ENCODE measurements at places on chromosomes 16 and 17.

- no peak for DNase-seq
Measured at GRCh38 chr17:7932949-7933348, 943 bp downstream of the CNTROB start.

- DNase-seq: no peak
Measured at GRCh38 chr17:60769327-60769726, 91.7 kb downstream of the BCAS3 start.

- no peak for DNase-seq
Measured at GRCh38 chr17:79732804-79733691, 2.3 kb downstream of the ENPP7 start.

GRCh38 chr16:31073142-31073969 is 684 bp downstream of the ZNF668 start:
- peak; percentile 87 for DNase-seq

GRCh38 chr17:16430650-16431049 is 15.3 kb downstream of the TRPV2 start:
- no peak for DNase-seq

- DNase-seq: no peak
Measured at GRCh38 chr17:66172691-66173223, 19.2 kb downstream of the CEP112 start.

DNA sequence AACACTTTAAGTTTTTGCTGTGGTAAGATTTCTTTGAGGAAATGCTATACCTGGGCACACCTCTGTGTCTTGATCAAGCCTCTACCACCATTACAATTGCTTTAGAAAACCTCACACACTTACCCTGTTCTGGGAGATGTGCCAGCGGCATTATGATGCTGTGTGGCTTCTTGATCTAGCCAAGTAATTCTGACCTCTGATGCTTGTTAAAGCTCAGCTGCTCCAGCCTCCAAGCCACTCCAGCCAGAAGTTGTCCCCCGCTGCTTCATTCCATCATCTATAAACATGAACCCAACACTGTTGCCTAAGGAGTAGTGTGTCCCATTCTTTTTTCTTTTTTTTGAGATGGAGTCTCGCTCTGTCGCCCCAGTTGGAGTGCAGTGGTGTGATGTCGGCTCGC is 60.1 kb downstream of the CYLD start:
- DNase-seq: no peak

DNA sequence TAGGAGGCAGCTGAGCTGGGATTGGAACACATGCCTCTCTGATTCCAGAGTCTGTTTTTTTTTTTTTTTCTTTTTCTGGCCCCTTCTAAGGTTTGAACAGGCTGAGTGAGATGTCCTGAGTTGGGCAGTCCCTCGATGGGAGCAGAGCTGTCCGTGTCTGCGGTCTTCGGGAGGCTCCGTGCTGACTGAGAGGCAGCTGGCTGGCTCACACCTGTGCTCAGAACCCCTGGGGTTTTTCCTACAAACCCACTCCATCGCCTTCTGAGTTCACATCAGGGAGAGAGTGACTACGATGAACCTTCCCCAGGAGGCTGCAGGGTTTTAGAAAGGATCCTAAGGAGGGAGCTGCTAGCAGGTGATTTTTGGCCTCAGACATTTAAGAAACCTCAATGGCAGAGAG is 92.5 kb downstream of the IRF8 start:
- no peak for DNase-seq

GRCh38 chr16:77917971-77918370 is 104.4 kb upstream of the CLEC3A start:
- DNase-seq: no peak

GRCh38 chr16:77675464-77676324 is 46.6 kb upstream of the NUDT7 start:
- DNase-seq: peak; percentile 32

DNA sequence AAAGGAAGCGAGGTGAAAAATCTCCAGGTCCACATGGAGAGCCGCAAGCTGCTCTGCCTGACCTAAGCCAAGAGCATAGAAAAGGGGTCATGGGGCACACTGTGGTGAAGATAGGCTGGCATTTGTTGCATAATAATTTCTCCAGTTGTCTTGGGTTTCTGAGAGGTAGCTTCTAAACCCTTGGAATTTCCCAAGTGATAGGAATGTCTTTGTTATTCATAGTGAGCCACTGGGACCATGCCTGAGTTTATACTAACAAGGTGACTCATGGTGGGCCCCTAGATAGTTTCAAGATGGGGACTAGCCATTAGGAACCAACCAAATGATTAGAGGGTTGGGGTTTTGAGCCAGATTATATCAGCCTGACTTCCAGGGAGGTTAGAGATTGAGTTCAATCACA is 25.6 kb downstream of the SOST start:
- no peak for DNase-seq

DNA sequence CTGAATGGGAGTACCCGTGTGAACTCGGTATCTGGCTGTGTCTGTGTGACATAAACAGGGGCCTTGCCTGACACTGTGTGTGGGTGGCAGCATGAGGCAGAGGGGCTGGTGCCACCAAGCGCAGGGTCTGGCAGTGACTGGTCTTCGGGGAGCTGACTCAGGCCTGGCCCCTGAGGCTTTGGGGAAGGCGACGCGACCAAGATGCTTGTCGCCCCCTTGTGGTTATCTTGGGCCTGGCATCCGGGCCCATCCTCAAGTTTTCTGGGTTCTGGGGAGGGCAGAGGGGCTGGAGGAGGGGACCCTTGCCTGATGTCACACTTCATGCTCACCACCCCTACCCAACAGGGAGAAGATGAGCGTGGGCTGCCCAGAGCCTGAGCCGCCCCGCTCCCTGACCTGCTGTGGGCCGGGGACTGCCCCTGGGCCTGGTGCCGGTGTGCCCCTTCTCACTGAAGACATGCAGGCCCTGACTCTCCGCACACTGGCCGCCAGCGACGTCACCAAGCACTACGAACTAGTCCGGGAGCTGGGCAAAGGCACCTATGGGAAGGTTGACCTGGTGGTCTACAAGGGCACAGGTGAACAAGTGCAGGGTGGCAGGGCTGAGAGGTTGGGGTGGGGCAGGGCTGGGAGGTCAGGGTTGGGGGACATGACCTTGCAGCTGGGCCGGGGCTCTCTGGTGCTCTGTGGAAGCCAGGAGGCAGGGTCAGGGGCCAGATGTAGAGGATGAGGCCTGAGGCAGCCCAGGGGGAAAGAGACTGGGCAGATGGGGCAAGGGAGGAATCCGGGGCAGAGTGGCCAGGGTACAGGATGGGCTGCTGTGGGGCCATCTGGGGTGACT is 24.9 kb downstream of the SBK1 start:
- peak; percentile 70 for DNase-seq

DNA sequence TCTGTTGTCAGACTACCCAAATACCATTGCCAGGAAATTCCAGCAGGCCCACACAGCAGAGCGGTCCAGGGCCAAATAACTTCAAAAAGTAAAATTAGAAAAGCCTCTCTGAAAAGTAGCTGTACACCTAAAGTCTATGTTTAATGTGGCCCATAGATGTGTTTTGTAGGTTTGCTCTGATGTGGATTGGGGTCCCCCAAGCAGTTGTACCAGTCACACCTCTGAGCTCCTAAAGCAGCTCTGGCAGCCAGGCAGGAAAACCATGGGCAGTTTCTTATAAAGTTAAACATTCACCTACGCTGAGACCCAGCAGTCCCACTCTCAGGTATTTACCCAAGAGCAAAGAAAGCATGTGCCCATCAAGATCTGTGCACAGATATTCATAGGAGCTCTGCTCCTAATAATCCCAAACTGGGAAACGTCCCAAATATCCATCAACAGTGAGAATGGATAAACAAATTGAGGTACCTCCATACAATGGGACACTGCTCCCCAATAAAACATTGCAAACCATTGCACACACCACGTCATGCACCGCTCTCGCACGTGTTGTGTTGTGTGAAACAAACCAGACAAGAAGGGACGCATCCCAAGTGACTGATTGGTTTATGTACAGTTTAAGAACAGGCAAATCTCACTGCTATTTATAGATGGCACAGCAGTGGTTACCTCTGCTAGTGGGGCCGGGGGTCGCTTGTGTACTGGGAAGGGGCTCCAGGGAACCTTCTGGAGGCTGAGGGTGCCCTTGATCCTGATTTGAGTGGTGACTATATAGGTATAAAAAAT is 15.8 kb upstream of the PRM1 start:
- DNase-seq: no peak

DNA sequence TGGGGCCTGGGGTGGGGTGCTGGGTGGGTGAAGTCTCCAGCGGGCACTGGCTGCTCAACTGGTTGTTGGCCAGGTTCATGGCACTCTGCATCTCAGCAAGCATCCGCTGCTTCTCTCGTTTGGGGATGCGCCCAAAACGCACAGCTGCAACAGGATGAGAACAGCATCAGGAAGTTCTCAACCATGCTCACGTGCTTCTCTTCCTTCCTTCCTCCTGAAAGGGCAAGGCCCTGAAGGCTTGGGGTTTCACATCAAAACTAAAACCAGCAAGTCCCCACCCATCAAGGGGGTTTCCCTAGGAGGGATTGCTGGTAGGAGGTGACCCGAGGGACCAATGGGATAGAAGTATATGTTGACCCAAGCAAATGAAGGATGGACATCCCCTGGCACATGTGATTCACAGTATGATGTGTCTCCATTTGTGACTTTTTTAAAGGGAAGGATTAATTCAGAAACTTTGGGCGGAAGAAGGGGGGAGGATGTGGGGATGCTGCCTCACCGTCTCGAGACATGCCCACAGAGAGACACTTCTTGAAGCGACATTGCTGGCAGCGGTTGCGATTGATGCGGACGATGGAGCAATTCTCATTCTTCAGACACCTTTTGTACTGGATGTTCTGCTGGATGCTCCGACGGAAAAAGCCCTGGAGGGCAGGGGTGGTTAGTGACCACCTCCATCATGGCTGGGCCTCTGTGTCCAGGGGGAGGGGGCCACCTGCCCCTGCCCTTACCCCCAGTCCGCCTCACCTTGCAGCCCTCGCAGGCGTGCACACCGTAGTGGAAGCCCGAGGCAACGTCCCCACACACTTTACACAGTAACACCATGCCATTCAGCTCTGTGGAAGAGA is 4.2 kb downstream of the NR1D1 start:
- peak; percentile 66 for DNase-seq

DNA sequence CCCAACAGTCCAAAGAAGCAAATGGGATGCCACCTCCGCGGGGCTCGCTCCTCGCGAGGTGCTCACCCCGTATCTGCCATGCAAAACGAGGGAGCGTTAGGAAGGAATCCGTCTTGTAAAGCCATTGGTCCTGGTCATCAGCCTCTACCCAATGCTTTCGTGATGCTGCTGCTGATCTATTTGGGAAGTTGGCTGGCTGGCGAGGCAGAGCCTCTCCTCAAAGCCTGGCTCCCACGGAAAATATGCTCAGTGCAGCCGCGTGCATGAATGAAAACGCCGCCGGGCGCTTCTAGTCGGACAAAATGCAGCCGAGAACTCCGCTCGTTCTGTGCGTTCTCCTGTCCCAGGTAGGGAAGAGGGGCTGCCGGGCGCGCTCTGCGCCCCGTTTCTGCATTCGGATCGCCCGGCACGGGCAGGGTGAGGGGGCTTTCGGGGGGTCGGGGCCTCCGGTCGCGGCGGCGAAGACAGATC is at the start of gene CDH13:
TSS of gene CDH13 (plus strand) at position 179 of the 471 bp plus-strand sequence.
- no peak for DNase-seq

DNA sequence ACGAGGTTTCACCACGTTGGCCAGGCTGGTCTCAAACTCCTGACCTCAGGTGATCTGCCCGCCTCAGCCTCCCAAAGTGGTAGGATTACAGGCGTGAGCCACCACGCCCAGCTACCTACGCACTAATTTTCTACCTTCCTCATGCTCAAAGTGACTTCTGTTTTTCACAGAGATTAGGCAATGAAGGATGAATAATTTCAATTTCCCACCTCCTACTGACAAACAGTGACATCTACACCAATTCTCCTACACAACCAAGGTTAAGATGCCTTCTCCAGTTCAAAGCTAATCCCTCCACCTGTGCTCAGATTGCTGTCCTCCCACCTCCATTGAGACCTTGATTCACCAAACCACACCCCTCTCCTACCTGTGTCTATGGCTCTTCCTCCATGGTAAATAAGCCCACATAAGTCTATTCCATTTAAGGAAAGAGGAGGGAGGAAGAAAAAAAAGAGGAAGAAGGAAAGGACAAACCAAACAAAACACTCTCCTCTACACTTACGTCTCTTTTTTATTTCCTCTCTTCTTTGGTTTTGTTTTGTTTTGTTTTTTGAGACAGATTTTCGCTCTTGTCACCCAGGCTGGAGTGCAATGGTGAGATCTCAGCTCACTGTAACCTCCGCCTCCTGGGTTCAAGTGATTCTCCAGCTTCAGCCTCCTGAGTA is 5.5 kb upstream of the MED11 start:
- no peak for DNase-seq

GRCh38 chr17:81517339-81518112 is 4.9 kb upstream of the ACTG1 start:
- no peak for DNase-seq

DNA sequence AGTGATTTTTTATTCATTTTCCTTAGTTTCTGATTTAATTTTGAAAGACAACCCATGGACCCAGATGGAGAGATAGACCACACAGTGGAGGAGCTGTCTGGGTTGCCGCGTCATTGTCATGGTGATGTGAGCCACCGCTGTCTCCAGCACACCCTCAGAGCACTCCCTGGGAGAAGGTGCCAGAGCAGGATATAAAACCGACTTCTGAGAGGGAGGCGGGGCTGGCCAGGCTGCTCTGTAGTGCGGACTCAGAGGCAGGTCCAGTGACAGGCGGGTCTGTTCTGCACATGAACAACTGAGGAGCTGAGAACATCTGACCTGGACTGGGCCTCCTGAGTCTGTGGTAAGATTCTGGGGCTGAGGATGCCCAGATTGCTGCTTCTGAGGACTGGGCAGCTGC is 216.3 kb upstream of the NLRP1 start:
- DNase-seq: no peak

GRCh38 chr16:71569621-71570020 is 7.3 kb downstream of the TAT start:
- DNase-seq: no peak

DNA sequence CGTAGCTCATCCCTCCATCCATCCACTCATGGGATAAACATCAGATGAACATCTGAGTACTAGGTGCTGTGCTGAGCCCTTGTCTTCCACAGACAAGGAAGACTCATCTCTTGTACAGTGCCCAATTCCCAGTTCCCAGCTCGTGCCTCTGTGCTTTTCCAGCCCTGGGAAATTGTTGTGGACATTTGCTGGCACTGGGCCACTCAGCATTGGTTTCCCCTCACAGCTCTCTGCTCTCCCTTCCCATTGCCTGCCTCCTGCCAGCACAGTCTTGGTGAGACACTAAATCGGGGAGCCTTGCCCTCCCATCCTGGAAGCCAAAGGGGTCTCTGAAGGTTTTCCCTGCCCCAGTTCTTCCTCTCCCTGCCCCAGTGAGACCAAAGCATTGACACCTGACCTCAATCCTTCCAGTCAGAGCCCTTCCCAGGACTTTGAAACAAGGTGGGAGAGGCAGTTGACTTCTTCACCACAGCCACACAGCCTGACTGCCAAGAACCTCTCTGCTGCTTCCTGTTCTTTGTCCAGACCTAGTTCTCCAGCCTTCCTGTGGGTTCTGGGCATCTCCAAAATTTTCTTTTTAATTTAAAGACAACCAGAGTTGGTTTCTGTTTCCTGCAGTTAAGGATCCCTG is 50.2 kb downstream of the WSB1 start:
- DNase-seq: no peak

All from stimulated activated CD8-positive, alpha-beta memory T cell treated with anti-CD3 and anti-CD28 coated beads, Interleukin-4, amount 100 ng/mL, for 24 hours (primary cell).